Effector CD8-positive, alpha-beta T cell (primary cell): ENCODE measurements at places on chromosomes 6 and 20.

DNA sequence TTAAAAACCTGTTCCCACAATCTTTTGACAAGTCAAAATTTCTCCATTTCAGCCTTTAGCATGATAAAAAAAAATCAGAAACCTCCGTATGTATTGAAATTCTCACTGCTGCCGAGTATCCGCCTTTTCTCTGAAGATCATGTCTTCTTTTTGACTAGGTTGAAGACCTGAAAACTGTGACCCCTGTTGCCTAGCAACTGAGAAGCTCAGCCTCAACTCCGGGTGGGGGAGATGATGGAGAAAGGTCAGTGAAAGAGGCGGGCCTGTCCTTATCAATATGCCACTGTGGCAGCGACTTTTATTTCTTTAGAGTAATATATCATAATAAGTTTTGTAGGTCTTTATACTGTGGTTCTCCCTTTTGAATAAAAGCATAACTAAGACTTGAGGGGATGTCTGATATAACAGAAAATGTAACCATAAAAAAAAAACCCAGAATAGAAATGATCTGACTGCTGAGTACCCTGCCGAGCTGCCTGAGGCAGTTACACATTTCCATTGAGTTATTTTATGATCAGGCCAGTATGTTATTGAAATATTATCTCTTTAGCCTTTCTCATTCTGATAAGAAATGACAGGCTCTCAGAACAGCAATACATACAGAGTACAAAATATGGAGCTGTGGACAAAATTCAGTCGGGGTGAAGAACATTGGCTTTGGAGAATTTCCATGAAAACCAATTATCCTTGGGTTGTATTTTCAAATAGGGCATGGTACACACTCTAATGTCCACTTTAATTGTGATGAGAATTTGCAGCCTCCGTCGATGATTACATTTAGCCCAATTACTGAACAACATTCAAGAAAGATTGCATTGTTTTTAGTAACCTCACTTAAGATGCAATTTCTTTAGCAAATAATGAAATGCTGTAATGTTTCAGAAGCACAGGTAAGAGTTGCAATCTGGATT lies 136.7 kb upstream of the EEF1E1 start:
- DNase-seq = no peak

DNA sequence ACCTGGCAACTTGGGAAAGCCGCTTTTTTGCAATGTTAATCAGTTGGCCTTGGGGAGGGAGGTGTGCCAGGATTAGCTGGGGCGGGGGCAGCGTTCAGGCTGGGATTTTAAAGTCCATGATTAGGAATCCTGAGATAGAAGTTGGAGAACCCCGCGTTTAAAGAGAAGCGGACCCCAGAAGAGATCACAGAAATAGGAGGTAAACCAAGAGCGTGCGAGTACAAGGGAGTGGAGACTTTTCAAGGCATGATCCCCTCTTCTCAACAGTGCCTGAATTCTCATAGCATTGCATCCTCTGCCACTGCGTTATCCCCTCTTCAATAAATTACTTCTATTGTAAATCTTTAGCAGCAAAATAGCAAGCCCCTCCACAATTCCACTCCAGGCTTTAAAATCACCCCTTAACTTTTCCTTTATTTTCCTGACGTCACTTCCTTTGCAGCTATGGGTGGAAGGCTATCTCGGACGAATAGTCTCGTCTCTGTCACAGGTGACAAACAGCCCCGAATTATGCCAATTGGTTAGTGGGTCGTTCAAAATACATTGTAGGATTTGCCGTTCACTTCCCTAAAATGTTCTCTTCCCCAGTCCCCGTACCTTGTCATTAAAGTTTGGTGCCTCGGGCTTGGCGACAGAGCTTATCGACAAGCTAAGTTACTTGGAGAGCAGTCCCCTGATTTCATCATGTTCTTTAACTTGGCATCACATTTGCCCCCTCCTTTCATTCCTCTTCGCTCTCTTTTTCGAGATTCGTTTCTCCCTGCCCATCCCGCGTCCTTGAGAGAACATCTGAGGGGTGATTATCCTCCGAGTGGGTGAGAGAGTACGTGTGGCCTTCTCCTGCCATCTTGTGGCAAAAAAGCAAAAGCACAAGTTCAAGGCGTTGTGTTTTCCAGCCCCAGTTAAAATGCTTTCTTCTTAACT lies 17.1 kb downstream of the OR2B2 start:
- peak; percentile 48 for DNase-seq

- DNase-seq = no peak
Measured at GRCh38 chr6:35967076-35967774, 46.3 kb upstream of the SRPK1 start.

DNA sequence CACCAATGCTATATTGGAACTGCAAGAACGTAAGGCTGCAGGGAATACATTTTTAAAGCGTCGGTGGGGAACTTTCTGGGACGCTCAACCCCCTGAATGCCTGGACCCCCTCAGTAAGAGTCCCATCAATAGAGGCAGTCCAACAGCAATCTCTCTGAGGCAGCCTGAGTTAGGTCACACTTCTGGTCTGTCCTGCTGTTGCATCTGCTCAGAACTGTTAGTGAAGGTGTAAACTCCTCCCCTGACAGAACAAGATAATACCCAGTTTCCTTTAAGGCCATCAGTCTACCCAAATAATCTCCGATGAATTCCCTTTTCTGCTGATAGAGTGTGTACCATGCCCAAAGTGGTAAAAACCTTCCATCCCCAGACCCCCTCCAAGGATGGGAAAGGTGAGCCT lies 1.1 kb upstream of the RNGTT start:
- no peak for DNase-seq

- DNase-seq = no peak
Measured at GRCh38 chr20:42795111-42795695, 394.5 kb downstream of the PTPRT start.

- no peak for DNase-seq
Measured at GRCh38 chr20:19937651-19938420, 79.3 kb upstream of the NAA20 start.

DNA sequence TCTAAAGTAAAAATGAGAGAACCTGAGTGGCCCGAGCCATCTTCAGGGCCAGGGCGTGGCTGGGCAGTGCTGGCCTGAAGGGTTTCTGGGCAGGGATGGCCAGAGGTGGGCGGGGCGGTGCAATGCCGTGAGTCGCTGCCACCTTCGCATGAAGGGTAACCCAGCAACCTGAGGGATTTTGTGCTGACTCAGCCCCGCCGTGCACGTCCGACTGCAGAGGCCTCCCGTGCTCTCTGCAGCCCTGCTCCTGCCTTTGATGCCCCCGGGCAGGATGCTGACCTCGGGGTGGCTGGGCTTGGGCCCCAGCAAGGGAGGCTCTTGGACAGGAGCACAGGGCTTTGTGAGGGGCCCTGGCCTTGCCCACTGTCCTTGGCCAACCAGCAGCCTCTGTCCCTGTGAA lies 81.7 kb upstream of the GATA5 start:
- no peak for DNase-seq

DNA sequence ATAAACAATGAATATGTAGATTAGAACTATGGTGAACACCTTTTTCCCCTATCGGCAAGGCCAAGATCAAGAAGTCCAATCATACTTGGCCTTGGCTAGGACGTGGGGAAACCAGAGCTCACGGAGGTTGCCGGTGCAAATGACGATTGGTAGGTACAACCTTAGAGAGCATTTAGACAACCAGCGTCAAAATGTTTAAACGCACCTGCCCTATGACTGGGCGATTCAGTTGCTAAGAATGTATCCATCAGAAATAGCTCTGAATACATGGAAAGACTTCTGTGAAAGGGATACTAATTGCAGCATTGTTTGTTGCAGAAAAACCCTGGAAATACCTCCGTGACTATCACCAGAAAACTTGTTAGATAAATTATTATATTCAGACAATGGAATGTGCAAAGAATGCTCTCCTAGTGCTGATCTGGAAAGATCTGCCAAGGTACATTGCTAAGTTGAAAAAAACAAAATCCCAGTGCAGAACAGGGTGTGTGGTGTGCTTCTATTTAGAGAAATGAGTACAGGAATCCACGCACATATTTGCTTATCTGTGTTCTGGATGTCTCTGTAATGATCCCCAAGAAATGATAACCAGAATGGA lies 48.0 kb upstream of the PTPN1 start:
- no peak for DNase-seq
